ENCODE measurements at places on chromosomes 6 and 20. TPM values are rescaled to one million over a fixed set of nuclear protein-coding genes. Genes with fewer than 3 reads are reported as not detected.

Gene KCNS1
- total RNA-seq = not detected

DNA sequence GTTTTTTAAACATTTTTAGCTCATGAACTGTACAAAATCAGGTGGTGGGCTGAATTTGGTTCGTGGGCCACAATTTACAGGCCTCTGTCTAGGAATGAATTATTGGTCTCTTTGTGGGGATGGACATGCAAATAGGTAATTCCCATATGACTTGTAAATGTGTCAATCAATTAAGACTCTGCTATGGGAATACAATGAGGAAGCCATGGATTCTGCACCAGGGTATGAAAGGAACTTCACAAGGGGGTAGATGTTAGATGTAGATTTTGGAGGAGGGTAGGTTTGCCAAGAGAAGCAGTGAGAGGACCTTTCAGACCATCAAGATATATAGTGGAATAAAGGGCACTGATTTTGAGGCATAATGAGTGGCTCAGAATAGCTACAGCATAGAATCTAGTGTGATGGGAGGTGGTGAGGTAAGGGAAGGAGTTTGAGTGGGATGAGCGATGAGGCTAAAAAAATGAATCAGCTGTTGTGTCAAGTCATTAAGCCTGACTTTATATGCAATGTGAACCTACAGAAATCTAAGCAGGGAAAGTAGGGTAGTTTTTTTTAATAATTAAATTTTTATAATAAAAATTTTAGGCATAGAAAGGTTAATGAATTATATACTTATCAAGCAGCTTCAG, 32.6 kb upstream of the RNF182 start:
- no peaks in the 10 kb centered on the region for H3K4me1 ChIP-seq
- H3K36me3 ChIP-seq = no peaks in the 10 kb centered on the region
- no peak overlapping the region for H3K27ac ChIP-seq
- no peaks in the 10 kb centered on the region for H3K27me3 ChIP-seq
- no peak for DNase-seq

Gene ABHD12
- 18.0 TPM for total RNA-seq

Gene TBXT
- total RNA-seq = not detected

DNA sequence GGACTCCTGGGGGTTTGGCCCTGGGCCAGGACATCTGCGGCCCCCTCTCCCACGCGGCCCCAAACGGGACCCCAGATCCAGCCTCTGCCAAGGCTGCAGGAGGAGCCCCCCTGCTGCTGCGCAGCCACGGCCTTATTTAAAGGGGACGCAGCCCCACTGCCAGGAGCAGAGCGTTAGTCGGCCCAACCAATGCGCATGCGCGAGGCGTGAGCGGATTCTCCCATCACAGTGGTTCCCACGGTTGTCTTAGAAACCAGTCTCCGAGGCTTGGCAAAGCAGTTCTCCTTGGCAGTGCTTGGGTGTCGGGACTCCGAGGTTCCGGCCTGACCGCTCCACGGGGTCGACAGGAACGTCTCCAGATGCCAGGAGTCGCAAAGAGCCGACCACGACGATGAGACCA, 288.3 kb upstream of the ZNF337 start:
- no peak overlapping the region for H3K4me3 ChIP-seq
- no peaks in the 10 kb centered on the region for H3K4me1 ChIP-seq
- H3K27ac ChIP-seq = no peak overlapping the region
- peak; percentile 69 for DNase-seq
- H3K27me3 ChIP-seq = no peaks in the 10 kb centered on the region
- no peaks in the 10 kb centered on the region for H3K36me3 ChIP-seq

GRCh38 chr6:136975089-136975715, 53.1 kb downstream of the SLC35D3 start:
- H3K27me3 ChIP-seq = no peaks in the 10 kb centered on the region
- no peaks in the 10 kb centered on the region for H3K4me1 ChIP-seq
- DNase-seq = no peak

Gene RAET1G
- not detected for total RNA-seq

GRCh38 chr20:57991211-57991881, 237.1 kb downstream of the ANKRD60 start:
- DNase-seq = no peak
- H3K27ac ChIP-seq = no peak overlapping the region
- no peaks in the 10 kb centered on the region for H3K27me3 ChIP-seq
- no peaks in the 10 kb centered on the region for H3K36me3 ChIP-seq
- no peaks in the 10 kb centered on the region for H3K4me1 ChIP-seq
- no peak overlapping the region for H3K4me3 ChIP-seq

DNA sequence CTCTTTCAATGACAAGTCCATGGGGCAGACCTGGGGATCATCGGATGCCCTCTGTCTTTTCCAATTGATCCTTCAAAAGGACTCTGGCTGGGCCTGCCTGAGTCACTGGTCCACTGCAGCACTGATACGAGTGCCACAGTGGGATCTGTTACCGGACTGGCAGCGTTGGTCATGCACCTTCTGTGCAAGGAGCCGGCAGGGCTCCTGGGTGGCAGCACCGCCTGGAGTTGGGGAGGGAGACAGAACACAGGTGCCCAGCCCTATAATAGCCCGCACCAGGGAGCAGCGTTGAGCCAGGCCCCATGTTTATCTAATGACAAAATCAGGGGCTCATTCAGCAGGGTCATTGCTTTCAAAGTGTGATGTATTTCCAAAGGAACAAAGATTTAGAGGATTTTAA, 64.2 kb upstream of the NXT1 start:
- H3K4me1 ChIP-seq = no peaks in the 10 kb centered on the region
- no peaks in the 10 kb centered on the region for H3K27me3 ChIP-seq
- H3K4me3 ChIP-seq = no peak overlapping the region
- H3K27ac ChIP-seq = no peak overlapping the region
- no peak for DNase-seq

Gene THBS2
- 28.7 TPM for total RNA-seq

- no peaks in the 10 kb centered on the region for H3K27me3 ChIP-seq
- DNase-seq = no peak
- H3K36me3 ChIP-seq = no peaks in the 10 kb centered on the region
- no peaks in the 10 kb centered on the region for H3K4me1 ChIP-seq
These were observed 48.2 kb upstream of the MLN start for GRCh38 chr6:33851959-33852358.

Gene C6orf136
- 11.1 TPM for total RNA-seq

Gene SLC29A1
- 51.3 TPM for total RNA-seq

GRCh38 chr6:161951126-161951525, 677.3 kb upstream of the AGPAT4 start:
- no peaks in the 10 kb centered on the region for H3K27me3 ChIP-seq
- no peak for DNase-seq
- H3K36me3 ChIP-seq = no peaks in the 10 kb centered on the region
- H3K27ac ChIP-seq = no peak overlapping the region

Gene VIP
- total RNA-seq = not detected

- no peak overlapping the region for H3K27ac ChIP-seq
- H3K27me3 ChIP-seq = no peaks in the 10 kb centered on the region
- no peaks in the 10 kb centered on the region for H3K4me1 ChIP-seq
- DNase-seq = no peak
These were observed 110.3 kb upstream of the BTBD3 start for GRCh38 chr20:11807054-11808048.

GRCh38 chr6:160042014-160042773, 73.3 kb downstream of the IGF2R start:
- H3K27ac ChIP-seq = peak overlapping the region; percentile 88
- no peak for DNase-seq
- H3K4me3 ChIP-seq = no peak overlapping the region
- H3K4me1 ChIP-seq = peaks cover 22% of the 10 kb centered on the region

- no peaks in the 10 kb centered on the region for H3K27me3 ChIP-seq
- H3K27ac ChIP-seq = no peak overlapping the region
- no peak overlapping the region for H3K4me3 ChIP-seq
- no peaks in the 10 kb centered on the region for H3K36me3 ChIP-seq
These were observed 41.5 kb upstream of the SRF start for GRCh38 chr6:43129434-43130194.

Gene MYBL2
- total RNA-seq = 0.44 TPM

Gene NAPB
- 3.2 TPM for total RNA-seq

DNA sequence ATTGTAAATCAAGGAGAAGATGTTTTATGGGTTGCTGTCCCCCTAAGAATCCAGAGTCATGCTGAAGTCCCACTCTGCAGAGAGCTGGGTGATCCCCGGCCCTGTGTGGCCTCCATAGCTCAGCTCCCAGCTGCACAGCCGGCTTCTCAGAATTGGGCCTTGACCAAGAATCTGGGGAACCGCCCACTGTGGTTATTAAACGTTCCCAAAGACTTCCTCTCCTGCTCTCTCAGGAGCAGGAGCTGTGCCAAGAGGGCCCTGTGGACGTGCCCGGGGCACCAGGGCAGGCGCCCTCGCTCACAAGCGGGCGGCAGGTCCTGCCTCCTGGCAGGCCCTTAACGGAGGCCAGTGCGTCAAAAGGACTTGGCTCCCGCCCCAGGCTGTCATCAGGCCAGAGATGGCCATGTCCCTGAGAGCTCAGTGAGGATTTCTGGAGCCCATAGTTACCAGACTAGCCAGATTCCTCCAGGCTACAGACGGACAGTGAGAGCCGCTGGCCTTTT, 30.4 kb downstream of the ZC3H12D start:
- peak; percentile 99 for DNase-seq
- H3K27ac ChIP-seq = peak overlapping the region; percentile 36
- H3K36me3 ChIP-seq = no peaks in the 10 kb centered on the region
- no peaks in the 10 kb centered on the region for H3K27me3 ChIP-seq

- H3K4me3 ChIP-seq = no peak overlapping the region
- H3K27me3 ChIP-seq = no peaks in the 10 kb centered on the region
- DNase-seq = no peak
- H3K27ac ChIP-seq = no peak overlapping the region
- H3K36me3 ChIP-seq = no peaks in the 10 kb centered on the region
These were observed 263.9 kb upstream of the PRND start for GRCh38 chr20:4457566-4458543.

GRCh38 chr6:158627940-158628211, 16.7 kb downstream of the DYNLT1 start:
- H3K4me1 ChIP-seq = peaks cover 10% of the 10 kb centered on the region
- H3K4me3 ChIP-seq = no peak overlapping the region
- H3K36me3 ChIP-seq = peaks cover 7% of the 10 kb centered on the region
- no peak overlapping the region for H3K27ac ChIP-seq

GRCh38 chr20:2385026-2385425, 4.3 kb downstream of the TGM6 start:
- no peaks in the 10 kb centered on the region for H3K4me1 ChIP-seq
- no peaks in the 10 kb centered on the region for H3K36me3 ChIP-seq
- no peak for DNase-seq
- H3K27me3 ChIP-seq = no peaks in the 10 kb centered on the region
- H3K27ac ChIP-seq = no peak overlapping the region

DNA sequence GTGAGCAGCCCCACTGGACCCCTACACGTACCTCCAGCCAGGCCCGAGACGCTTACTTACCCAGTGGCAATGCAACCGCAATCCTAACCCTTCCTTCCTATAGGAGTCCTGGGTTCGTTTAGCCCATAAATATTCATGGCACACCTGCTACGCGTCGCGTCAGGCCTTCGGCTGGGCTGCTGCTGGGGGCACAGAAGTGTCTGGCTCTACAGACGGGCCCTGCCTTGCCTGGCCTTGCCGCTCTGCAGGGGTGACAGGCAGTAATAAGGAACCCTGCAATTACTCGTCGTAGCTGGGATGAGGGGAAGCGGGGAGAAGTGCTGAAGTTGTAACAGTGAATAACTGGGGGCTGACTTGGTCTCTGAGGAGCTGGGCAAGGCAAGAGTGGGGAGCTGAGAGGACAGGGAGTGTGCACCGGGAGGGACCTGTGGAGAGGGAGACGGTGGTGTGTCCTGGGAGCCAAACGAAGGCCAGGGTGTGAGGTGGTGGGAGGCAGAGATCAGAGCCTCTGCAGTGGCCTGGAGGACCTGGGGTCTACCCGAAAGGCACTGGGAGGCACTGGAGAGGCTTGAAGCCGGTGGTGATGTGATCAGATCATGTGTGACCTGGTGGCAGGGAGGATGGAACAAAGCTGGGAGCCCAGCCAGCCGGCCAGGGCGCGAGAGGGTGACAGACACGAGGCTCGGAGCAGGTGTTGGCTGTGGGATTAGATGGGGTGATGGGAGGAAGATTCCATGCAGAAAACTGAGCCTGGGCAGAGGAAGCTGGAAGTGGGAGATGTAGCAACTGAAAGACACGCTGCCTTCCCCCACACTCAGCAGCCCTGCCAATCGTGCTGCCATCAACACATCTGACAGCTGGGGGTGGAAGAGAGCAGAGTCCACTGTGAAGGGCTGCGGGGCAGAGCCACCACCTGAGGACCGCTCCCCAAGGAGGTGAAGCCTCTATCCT, 36.4 kb downstream of the PSMG4 start:
- no peak overlapping the region for H3K4me3 ChIP-seq
- no peaks in the 10 kb centered on the region for H3K36me3 ChIP-seq
- H3K27me3 ChIP-seq = no peaks in the 10 kb centered on the region
- DNase-seq = peak; percentile 53

DNA sequence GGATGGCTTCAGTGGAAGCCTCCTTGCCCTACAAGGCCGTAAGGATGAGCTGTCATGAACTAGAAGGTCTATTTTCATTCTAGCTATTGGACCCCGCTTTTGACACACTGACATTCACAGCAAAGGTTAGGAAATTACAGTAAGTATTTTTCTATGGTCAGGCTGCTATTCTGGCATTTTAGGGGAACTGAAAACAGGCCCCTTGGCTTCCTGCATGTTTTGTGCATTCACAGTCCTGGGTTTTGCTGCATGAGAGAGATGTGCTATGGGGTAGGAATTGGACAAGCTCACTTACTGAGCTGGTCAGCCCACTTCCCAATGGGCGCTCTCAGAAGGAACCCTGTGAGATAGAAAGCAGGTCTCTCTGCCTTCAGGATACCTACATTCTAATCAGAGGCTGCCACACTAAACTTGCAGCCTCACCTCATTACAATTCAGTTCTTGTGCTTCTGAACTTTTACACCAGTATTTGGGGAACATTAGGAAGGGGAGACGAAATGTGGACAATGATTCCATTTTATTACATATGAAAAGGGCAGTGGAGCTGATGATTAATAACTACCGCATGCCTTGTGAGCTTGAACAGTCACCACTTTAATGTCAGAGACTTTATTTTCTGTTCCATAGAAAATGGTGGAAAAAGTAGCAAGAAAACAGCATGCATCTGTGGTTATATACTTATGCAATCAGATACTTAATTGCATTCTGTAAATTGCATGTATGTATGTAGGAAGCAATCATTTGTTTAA, 86.6 kb upstream of the TAB2 start:
- no peaks in the 10 kb centered on the region for H3K36me3 ChIP-seq
- no peaks in the 10 kb centered on the region for H3K4me1 ChIP-seq
- DNase-seq = no peak
- H3K27ac ChIP-seq = no peak overlapping the region
- H3K4me3 ChIP-seq = no peak overlapping the region
- no peaks in the 10 kb centered on the region for H3K27me3 ChIP-seq

GRCh38 chr6:219641-220198, 72.6 kb upstream of the DUSP22 start:
- H3K4me3 ChIP-seq = no peak overlapping the region
- DNase-seq = peak; percentile 70
- H3K36me3 ChIP-seq = no peaks in the 10 kb centered on the region
- no peaks in the 10 kb centered on the region for H3K27me3 ChIP-seq
- no peaks in the 10 kb centered on the region for H3K4me1 ChIP-seq

- no peaks in the 10 kb centered on the region for H3K4me1 ChIP-seq
- no peaks in the 10 kb centered on the region for H3K27me3 ChIP-seq
- no peaks in the 10 kb centered on the region for H3K36me3 ChIP-seq
- no peak overlapping the region for H3K4me3 ChIP-seq
- no peak overlapping the region for H3K27ac ChIP-seq
- no peak for DNase-seq
These were observed 150.8 kb downstream of the GRIK2 start for GRCh38 chr6:101544286-101544685.

Data from right lobe of liver (tissue), 6 donors.